ENCODE measurements at places on chromosomes 3 and 15.

DNA sequence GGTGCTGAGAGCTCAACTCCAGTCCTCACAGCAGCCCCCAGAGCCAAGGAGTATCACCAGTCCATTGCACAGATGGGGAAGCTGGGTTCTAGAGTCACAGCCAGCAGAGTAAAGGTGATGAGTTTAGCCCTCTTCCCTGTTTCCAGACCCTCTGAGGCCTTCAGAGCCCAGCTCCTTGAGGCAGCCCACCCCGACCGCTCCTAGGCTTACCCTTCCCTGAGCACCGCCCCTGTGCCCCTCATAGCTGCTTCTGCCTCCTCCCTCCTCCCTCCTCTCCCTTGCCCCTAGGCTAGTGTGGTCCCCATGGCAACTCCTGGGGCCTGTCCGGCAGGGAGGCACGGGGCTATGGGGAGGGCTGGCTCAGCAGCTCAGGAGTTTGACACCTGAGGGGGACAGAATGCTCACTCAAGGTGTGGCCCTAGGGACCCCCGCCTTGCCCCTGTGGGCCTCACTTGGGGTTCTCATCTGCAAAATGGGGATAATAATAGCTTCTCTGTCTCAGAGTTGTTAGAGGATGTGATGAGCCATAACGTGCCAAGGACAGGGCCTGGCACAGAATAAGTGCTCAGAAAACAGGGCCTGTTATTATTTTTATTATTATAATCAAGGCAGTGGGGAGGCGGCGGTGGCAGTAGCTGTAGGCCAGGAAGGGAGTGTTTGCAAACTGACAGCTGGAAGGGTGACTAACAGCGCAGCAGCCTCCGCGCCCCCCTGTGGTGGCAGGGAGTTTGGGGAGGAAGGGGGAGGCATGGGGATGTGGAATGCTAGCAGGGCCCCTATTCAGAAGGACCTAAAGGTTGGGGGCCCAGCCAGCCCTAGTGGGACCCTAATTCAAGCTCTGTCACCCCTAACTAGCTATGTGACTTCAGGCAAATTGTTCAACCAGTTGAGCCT is 11.5 kb downstream of the CSK start:
- peak; percentile 81 for DNase-seq

GRCh38 chr15:60772395-60773120 is 293.6 kb upstream of the ICE2 start:
- DNase-seq = no peak

DNA sequence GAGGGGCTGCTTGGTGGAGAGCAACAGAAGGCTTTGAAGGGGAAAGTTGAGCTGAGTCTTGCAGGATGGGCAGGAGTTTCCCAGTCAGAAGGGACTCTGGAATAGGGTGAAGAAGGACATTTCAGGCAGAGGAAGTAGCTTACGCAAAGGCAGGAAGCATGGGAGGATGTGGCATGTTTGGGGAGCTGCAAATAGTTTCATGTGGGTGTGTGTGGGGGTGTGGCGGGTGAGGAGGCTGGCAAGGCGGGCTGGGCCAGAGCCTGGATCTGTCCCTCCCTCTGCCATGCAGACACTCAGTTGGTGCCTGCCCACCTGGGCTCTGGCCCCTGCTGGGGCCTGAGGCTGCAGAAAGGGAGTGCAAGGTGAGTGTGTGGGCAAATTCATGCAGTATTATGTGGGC is 10.4 kb downstream of the TEX264 start:
- DNase-seq = peak; percentile 64

GRCh38 chr15:52289629-52290081 is 5.9 kb downstream of the MYO5C start:
- no peak for DNase-seq

DNA sequence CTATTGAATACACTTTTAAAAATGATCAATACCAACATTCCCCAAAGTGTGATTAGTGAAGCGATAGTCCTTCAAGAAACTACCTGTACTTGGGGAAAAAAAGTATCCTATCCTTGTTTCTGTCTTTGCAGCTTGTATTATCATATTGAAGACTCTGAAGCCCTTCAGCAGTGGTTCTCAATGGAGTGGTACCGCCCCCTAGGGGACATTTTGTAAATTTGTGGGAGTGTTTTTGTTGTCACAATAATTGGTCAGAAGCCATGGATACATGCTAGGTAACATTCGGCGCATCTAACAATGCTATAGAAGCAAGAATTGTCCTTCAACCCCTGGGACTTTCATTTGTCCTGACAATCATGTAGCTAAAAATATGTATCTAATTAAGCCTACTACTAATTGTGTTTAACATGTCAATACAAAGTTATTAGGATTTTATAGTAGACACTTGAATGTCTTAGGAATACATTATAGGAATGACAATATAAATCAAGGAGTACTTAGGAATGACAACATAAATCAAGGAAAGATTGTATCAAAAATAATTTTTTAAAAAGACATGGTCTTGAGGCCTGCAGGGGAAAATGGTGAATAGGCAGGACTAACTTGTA is 53.7 kb downstream of the NMD3 start:
- peak; percentile 58 for DNase-seq

DNA sequence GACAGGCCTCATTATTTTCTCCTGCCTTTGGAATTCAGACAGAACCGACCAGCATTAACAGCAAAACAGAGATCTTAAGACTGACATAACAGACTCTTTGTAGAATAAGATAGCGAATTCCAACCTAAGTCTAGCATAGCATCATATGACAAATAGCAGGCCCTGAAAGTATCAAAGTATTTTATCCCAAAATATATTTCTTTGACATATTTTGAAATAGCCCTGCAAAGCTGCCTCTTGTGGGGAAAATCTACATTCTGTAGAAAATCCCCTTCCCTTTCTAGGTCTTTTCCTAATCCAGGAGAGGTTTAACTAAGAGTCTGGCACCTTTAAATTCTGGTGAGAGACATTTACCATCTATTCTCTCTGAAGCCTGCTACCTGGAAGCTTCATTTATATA is 34.4 kb upstream of the STRIT1 start:
- DNase-seq = no peak

- DNase-seq = no peak
These were observed 315.4 kb downstream of the PTPRG start for GRCh38 chr3:61876797-61877196.

- DNase-seq = no peak
These were observed 43.7 kb downstream of the SLC12A8 start for GRCh38 chr3:125168711-125169393.

DNA sequence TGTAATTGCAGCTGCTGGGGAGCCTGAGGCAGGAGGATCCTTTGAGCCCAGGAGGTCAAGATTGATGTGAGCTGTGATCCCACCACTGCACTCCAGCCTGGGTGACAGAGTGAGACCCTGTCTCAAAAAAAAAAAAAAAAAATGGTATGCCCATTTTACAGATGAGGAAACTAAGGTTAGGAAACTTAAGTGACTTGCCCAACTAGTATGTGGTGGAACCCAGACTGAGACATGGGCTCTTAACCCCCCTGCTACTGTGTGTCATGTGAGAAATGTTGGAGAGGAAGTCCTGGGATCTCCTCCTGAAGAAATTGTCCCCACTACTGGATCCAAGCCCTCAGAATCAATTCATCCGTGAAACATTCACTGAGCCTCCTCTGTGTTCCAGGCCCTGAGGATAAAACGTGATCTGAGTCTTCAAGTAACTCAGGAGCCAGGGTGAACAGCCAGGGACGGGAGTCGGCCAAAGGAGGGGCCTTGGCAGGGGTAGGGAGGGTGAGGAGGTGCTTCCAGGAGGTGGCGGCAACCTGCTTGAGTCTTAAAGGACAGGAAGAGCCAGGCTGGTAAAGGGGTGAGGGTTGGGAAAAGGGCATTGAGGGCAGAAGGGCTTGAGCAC is 19.6 kb upstream of the RNU6-1 start:
- DNase-seq = no peak

DNA sequence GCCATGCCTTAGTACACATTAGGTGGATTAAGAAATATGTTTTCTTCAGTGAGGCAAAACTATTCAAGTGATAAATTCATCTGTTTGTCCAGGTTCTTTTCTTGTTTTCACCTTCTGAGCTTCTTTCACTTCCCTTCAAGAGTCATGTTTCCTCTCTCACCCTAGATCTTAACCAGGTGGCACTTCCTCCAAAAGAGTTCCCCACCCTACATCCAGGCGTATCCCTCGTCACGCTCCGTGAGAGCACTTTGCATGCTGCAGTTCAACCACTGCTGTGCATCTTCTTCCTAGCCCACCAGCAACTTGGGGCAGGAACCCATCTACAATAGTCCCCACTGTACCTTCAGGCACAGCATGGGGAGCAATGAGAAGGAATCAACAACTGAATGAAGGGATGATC is 28.9 kb downstream of the OSBPL10 start:
- no peak for DNase-seq

DNA sequence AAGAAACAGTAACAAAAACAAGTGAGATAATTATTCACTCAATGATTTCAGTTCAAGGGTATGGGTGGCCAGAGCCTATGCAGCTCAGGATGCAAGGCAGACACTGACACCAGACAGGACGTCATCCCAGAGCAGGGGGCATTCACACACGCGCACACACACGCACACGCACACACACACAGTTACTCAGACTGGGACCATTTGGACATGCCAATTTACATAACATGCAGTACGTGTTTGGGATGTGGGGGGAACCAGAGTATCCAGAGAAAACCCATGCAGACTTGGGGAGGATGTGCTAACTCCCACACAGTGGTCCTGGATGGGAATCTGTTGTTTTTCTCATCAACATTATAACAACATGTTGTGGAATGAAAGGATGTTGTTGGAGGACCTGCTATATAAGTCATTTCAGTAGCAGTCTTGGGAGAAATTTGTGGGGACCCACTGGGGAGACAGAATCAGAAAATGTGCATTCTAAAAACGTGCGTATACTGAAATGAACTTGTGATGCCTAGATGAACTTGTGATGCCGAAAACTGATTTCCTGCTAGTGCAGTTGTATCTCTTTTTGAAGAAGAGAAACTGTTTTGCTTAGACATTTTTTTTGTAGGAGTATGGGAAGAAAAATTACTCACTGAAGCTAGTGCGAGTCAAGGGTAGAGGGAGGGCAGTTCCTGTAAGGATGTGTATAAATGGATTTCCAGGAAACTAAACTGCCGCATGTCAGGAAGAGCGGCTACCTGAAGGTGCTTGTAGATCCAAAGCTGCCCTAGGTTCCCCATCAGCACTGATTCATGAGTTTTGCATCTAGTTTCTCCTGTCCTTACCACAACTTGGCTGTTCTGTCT is 25.2 kb downstream of the CD200 start:
- peak; percentile 36 for DNase-seq

DNA sequence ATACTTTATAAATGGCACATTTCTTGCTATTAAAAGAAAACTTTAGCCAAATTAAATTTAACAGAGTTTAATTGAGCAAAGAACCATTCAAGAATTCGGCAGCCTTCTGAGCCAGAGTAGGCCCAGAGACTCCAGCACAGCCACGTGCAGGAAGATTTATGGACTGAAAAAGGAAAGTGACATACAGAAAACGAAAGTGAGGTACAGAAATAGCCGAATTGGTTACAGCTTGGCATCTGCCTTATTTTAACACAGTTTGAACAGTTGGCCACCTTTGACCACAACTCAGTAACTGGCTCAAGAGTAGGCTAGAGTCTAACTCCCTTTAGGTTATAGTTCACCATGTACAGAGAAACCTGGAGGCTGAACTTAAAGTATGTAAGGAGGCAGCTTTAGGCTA is 17.6 kb downstream of the CFAP44 start:
- no peak for DNase-seq

DNA sequence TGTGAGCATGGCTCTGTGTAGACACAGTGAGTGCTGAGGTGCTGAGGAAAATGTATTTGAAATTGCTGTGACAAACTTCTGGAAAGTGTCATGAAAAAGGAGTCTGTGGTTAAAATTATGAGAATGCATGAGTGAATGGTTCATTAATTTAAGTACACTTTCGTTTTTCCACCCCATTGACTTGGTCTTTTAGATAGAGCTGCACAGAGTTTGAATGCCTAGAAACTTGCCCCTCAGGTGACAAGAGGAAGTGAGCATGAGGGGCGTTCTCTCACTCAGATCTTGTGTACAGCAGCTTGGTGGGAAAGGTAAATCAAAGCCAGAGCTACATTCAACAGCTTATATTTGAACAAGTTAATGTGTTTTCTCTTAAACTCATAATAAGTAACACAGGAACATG is 296.8 kb downstream of the WDR72 start:
- no peak for DNase-seq

GRCh38 chr3:50008931-50009330 is 69.0 kb downstream of the RBM6 start:
- DNase-seq = no peak

- peak; percentile 57 for DNase-seq
These were observed 52.9 kb downstream of the RYK start for GRCh38 chr3:134197681-134198261.

- DNase-seq = no peak
These were observed 172.5 kb upstream of the LRIG1 start for GRCh38 chr3:66673293-66673692.

DNA sequence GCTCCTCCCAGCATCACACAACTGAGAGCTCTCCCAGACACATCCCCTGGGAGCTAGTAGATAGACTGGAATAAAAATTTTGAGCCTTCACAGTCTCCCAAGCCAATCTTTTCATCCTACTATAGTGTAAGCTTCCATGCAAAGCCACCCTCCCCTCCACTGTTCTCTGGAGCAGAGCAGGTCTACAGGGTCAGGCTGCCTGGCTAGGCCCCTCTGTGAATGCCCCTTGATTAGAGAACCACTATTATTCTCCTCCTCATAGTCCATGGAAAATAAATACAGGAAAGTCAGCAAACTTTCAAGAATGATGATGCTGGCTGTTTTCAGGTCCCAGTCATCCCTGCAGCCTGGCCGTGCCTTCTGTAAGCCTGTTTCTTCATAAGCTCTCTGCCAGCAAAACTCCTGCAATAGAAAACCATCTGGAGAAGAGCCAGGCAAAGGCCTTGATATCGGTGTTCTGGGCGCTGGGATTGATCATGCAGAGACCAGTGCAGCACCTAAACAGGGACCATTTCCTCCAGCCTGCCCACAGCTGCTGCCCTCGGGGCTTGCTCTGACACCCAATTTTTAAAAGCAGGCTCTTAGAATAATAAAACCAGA is 51.7 kb downstream of the CRYGS start:
- no peak for DNase-seq

- no peak for DNase-seq
These were observed 103.9 kb upstream of the UBP1 start for GRCh38 chr3:33544126-33544525.

GRCh38 chr15:39315206-39315850 is 265.6 kb upstream of the THBS1 start:
- no peak for DNase-seq

GRCh38 chr15:101017093-101017754 is 98.1 kb downstream of the LRRK1 start:
- DNase-seq = no peak

DNA sequence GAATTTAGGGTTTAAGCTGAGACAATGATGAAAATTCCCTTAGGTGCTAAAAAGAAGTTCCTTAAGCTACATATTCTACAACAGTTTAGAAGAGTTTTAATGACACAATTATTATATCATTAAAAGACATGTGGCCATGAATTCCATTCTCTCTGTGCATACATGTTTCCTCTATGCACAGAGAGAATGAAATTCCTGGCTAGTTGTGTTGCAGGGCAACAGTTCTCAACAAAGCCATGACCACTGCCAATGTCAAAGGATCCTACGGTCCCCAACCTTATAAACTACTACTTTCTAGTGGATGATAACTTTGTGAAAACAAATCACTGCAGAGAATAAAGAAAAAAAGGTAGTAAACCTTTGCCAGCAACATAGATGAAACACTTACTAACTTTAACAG is 122.7 kb downstream of the OTOL1 start:
- no peak for DNase-seq
